ENCODE measurements at places on chromosomes 2 and 18. TPM values are rescaled to one million over a fixed set of nuclear protein-coding genes. Genes with fewer than 3 reads are reported as not detected.

DNA sequence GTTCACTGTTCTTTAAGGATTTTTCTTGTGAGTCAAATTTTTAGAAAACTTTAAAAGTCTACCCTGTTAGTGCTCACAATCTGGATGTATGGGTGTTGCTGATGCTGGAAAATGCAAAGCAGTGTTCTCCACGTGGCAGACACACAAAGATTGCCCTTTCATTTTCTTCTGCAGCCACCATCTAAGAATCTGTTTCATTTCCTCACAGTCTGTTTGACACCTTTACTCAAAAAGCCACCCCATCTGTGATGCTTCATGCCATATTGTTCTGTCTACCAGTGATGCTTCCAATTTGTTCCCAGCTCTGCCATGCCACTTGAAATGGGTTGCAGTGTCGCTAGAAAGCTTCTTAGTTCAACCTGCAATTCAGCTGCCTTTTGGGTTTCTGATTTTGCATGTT is 464.2 kb upstream of the UBE2E3 start:
- DNase-seq, result no peak

- DNase-seq, result no peak
Measured at GRCh38 chr2:232400256-232401015, 6.2 kb upstream of the ALPG start.

DNA sequence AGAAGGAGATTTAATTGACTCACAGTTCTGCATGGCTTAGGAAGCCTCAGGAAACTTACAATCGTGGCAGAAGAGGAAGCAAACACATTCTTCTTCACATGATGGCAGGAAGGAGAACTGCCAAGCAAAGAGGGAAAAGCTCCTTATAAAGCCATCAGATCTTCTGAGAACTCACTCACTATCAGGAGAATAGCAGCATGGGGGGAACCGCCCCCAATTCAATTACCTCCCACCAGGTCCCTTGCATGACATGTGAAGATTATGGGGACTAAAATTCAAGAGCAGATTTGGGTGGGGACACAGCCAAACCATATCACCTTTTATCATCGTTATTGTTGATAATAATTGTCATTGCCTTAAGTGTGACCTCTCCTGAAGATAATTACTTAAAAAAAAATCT is 197.9 kb upstream of the SLC14A2 start:
- peak; percentile 52 for DNase-seq

GRCh38 chr18:46754661-46755292 is 2.1 kb downstream of the ST8SIA5 start:
- peak; percentile 80 for DNase-seq

GRCh38 chr2:235835810-235836209 is 332.4 kb downstream of the GBX2 start:
- no peak for DNase-seq

DNA sequence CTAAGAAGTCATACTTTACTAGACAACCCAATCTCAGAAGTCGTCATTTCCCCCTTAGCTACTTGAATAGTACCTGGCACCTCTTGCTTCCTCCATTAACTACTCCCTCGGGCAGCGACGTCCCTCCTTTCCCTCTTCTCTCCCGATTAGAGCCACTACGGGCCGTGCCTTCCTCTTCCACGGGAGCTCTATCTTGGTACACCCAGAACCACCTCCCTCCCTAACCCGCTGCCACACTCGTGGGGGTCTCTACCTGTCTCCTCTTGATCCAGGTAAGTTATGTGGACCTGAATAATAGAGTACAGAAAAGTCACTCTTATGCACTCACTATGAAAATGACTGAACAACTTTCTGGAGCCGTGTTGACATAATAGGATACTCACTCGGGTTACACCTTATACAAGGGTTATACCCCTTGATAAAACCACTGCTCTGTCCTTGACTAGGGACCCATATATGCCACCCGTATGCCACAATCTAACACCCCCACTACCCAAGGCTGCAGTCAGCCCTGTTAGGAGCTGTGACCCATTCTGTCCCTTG is 595 bp upstream of the HDHD2 start:
- no peak for DNase-seq

GRCh38 chr2:204251998-204252376 is 293.3 kb upstream of the PARD3B start:
- no peak for DNase-seq

- no peak for DNase-seq
Measured at GRCh38 chr2:149400997-149401396, 70.6 kb downstream of the LYPD6 start.

- DNase-seq, result no peak
Measured at GRCh38 chr2:169131587-169132512, 62.5 kb downstream of the DHRS9 start.

DNA sequence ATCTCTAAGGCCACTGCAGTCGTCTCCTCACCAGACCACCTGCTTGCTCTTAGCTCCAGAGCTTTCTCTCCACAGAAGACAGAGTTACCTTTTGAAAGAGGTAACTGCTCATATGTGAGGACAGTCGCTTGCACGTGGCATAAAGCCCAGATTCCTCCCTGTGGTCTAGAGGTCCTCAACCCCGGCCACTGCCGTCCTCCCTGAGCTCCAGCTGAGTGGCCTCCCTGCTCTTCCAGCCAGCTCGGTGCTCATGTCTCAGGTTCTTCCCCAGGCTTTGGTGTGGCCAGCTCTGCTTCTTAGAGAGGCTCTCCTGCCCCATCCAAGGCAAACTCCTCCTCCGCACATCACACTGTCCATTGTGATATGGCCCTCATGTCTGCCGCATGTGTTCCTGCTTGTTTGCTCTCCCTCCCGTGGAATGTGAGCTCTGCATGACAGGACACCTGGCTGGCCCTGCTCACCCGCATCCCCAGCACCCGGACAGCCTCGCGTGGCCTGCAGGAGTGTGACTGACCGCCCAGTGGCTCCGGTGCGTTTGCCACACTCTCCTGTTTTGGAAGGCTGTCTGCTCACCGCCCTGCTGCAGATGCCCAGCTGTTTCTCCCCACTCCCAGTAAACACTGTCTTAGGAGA is 91.5 kb upstream of the LDLRAD4 start:
- no peak for DNase-seq

DNA sequence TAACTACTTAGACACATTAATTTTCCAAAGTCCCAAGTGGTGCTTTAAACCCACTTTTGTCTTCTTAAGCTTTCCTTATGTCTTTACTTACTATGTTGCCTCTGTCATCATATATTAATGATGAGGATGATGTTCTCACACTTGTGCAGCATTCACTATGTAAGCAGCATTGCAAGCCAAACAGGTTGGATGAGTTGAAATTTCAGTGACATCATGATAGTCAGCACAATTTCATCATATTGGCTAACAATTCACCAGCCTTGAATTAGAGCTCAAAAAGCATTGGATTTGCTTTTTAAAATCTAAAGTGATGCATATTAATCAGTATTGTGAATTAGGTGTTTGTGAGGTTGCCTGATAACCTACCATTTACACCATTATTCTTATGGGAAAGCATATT is 7.7 kb downstream of the APLF start:
- no peak for DNase-seq

DNA sequence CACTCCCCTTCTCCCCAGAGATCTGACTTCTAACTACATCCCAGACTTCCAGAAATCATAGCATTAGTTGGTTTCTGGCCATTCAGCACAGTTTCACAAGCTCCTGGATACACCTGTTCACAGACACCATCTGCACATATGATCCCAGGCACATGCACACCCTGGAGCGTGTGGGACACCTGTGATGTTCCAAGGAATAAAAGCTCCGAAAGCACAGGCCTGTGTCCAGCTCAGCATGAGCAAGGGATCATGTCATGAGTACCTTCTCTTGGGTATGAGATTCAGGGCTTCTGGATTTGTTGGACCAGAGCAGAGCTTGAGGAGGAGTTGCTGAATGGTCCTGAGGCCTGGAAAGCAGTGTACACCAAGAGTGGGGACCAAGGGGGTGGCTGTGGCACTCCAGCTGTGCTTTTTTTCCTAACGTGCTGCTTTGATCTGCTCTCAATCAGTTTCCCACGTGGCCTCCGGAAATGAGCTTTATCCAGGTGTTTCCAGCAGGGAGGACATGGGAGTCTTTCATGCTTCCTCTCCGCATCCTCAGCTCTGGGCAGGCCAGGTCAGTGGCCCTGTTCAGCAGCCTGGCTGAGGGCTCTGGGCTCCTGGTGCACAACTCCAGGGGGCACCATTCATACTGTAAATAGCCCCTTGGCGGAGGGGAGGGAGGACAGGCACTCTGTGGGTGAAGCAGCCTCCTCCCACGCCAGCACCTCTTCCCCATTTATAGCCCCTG is 1.8 kb downstream of the DYSF start:
- DNase-seq, result peak; percentile 69

GRCh38 chr2:8543383-8544170 is 138.3 kb upstream of the ID2 start:
- DNase-seq, result peak; percentile 38

GRCh38 chr2:189937691-189938090 is 124.8 kb downstream of the MSTN start:
- DNase-seq, result no peak

DNA sequence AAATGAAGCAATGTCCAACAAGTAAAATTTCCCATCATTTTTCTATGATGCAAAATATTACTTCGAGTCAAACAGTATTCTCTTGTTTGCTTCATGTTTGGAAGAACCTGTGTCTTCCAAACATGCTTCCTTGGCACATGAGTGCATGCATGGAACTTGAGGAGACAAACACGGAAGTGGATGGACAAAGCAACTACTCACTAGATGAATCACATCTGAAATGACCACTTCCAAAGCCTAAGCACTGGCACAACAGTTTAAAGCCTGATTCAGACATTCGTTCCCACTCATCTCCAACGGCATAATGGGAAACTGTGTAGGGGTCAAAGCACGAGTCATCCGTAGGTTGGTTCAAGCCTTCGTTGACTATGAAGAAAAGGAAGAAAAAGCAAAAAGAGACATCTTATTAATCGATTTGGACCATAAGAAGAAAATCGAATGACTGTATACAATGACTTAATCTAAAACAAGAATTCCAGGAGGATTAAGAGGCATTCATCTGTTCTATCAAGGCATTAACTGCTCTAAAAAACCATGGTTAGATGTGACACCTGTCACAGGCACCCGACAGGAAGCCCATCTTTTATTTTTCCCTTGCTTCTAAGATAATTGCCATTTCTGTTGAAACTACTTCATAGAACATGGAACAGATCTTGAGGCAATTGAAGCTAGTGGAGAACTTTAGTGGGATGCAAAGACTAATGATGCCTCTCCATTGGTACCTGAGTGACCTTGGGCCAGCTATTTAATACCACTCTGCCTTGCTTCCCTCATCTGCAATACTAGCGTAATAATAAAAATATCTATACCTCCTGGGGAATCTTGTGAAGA is 56.0 kb downstream of the ATIC start:
- DNase-seq, result no peak

- DNase-seq, result peak; percentile 66
Measured at GRCh38 chr2:172865422-172865821, 129.8 kb downstream of the RAPGEF4 start.

DNA sequence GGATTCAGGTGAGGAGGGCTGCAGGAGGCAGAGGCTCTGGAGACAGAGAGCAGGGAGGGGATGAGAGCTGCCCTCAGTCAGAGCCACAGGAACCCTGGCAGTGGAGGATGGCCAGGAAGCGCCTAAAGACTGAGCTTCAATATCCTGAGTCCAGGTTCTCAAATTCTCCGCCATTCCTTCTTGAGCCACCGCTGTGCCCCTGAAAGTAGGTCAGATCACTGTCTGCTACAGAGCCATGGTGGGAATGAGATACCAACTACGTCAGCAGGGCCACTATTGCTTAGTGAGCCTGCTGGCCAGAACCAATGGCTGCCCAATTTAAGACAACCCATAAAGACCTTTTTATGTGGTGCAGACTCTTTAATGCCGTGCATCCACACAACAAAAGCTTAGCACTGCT is 155.5 kb downstream of the CTIF start:
- DNase-seq, result no peak

GRCh38 chr2:1782514-1782913 is 38.2 kb upstream of the PXDN start:
- no peak for DNase-seq

PLGLB1 gene
- not detected for total RNA-seq

FIGN gene
- 18.6 TPM for total RNA-seq

CD302 gene
- 2.7 TPM for total RNA-seq

SPP2 gene
- total RNA-seq, result not detected

RASGRP3 gene
- total RNA-seq, result not detected

INO80C gene
- total RNA-seq, result 27.1 TPM

IL36G gene
- total RNA-seq, result not detected
